BE2C (cell line): ENCODE measurements at places on chromosomes 7 and 10.

GRCh38 chr10:72831696-72832409 lies 61.7 kb upstream of the OIT3 start:
- no peak for DNase-seq

DNA sequence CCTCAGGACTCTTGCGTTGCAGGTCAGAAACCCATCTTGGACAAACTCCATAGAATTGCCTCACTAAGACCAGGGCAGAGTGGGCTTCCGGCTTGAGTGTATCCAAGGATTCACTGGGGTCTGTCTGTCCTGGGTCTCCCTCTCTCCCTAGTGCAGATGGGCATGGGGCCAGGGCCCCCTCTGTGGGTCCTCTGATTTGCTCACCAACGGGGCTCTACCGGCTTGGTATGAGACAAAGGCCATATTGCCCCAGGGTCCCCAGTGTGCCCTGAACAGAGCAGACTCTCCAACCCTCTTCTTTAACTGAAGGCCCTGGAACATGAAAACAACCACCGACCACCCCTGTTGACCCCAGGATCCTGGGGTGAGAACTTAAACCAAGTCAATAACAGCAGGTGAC lies 68.2 kb upstream of the CHST15 start:
- DNase-seq = no peak

- DNase-seq = no peak
Measured at GRCh38 chr10:29317423-29318021, 28.7 kb downstream of the LYZL1 start.

- DNase-seq = no peak
Measured at GRCh38 chr7:37054624-37055241, 330.4 kb upstream of the AOAH start.

DNA sequence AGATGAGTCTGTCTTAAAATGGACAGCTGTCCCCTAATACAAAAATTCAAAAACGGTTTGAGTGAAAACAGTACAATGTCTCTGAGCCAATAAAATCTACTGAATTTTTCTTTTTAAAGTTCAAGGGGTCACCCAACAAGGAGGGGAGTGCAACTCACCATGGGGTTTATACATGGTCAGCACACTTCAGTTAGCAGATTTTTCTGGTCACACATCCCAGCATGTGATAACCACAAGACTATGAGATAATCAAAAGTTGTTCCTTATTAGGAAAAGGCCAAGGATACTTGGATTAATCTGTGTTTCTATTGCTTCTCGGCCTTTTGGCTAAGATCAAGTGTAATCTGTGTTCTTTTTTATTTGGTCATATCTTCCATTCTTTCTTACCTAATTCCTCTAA lies 31.6 kb downstream of the ABCB5 start:
- DNase-seq = no peak

GRCh38 chr7:140358412-140359051 lies 39.8 kb downstream of the SLC37A3 start:
- no peak for DNase-seq

DNA sequence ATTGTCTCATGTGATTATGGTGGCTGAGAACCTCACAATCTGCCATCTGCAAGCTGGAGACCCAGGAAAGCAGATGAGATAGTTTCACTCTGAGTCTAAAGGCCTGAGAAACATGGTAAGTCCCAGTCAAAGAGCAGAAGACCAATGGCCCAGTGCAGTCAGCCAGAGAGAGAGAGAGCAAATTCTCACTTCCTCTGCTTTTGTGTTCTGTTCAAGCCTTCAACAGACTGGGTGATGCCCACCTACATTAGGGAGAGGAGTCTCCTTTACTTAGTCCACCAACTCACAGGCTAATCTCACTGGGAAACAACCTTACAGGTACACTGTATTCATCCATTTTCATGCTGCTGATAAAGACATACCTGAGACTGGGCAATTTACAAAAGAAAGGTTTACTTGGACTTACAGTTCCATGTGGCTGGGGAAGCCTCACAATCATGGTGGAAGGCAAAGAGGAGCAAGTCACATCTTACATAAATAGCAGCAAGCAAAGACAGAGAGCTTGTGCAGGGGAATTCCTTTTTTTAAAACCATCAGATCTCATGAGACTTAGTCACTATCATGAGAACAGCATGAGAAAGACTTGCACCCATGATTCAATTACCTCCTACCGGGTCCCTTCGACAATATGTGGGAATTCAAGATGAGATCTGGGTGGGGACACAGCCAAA lies 4.7 kb upstream of the FRMPD2 start:
- DNase-seq = no peak

GRCh38 chr10:100730725-100731406 lies 14.5 kb upstream of the PAX2 start:
- DNase-seq = no peak

DNA sequence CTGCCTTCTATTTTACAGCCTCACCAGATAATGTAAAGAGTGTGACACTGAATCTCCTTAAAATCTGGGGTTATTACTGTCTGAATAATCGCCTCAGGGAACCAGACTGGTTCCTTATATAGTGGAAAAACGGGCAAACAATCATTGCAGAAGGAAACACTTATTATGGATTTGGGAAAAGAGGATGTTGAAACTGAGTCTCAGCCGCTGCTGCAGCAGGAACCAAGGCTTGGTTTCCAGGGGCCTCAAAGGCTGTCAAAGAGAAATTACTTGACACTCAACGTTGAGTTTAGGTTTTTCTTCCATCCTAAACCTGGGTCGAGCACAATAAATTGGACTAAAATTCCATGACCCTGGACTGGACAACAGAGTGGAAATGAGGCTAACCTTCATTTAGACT lies 103.8 kb upstream of the AHR start:
- DNase-seq = no peak

- DNase-seq = no peak
Measured at GRCh38 chr7:5453566-5454075, 30.0 kb upstream of the TNRC18 start.

GRCh38 chr7:494906-495305 lies 24.7 kb downstream of the PDGFA start:
- no peak for DNase-seq

DNA sequence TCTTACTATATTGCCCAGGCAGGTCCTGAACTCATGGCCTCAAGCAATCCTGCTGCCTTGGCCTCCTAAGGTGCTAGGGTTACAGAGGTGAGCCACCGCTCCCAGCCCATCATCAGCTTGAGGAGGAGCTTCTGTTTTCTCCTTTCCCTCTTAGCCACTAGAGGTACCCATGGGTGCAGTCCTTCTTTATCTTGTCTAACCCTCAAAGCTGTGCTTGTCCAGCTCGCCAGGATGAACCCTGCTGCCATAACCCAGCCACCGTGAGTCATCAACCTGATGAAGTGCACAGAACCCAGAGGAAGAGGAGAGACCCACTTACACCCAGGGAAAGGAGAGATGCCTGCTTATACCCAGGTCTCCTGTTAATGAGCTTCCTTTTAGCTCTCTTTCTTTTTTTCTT lies 133.4 kb downstream of the CUL2 start:
- DNase-seq = no peak

DNA sequence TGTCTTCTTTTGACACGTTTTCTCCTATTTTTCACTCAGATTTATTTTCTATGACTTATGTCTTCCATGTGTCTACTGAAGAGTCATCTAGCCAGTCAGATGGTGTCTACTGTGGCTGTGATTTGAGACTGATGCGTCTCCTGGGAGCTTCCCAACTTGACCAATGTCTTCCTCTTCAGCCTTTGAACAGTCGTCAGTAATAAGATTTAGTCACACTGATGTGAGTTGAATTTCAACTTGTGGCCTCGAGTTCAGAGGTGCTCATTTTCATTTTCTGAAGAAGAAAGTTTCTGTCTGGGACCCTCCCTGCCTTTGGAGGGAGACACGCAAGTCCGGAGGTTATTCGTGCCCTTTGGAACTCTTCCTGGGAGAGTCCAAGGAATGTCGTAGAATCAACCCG lies 221.9 kb upstream of the INHBA start:
- no peak for DNase-seq

GRCh38 chr10:7359356-7359755 lies 51.5 kb downstream of the SFMBT2 start:
- DNase-seq = no peak

DNA sequence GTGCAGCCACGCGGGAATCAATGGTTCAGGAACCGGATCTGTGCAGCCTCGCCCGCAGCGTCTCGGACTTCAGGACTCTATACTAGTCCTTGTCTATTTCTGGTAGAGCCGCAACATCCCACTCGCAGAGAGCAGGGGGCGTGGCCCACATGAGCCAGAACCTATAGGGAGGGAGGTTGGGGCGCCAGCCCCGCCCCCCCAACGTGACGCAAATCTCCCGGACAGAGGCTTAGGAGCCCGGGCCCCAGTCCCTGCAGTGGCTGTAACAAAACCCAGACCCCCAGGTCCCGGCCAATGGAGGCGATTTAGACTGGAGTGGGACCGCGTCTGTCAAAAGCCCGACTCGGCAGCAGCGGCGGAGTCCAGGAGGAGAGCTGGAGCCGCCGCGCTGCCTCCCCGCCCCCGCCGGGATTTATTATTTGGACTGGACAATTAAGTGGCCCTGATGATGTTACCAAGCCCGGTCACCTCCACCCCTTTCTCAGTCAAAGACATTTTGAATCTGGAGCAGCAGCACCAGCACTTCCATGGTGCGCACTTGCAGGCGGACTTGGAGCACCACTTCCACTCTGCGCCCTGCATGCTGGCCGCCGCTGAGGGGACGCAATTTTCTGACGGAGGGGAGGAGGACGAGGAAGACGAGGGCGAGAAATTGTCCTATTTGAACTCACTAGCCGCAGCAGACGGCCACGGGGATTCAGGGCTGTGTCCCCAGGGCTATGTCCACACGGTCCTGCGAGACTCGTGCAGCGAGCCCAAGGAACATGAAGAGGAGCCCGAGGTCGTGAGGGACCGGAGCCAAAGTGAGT lies at the start of gene NKX2-3:
Gene NKX2-3, plus strand, starts transcription at position 256 of the 809 bp plus-strand sequence. Its CDS starts 190 bp downstream, at position 446.
- peak; percentile 87 for DNase-seq

GRCh38 chr10:133038036-133038823 lies 49.5 kb upstream of the ADGRA1 start:
- DNase-seq = no peak

GRCh38 chr7:43769281-43769680 lies 10.8 kb downstream of the BLVRA start:
- DNase-seq = no peak

GRCh38 chr7:104005197-104005596 lies 15.7 kb upstream of the RELN start:
- no peak for DNase-seq

DNA sequence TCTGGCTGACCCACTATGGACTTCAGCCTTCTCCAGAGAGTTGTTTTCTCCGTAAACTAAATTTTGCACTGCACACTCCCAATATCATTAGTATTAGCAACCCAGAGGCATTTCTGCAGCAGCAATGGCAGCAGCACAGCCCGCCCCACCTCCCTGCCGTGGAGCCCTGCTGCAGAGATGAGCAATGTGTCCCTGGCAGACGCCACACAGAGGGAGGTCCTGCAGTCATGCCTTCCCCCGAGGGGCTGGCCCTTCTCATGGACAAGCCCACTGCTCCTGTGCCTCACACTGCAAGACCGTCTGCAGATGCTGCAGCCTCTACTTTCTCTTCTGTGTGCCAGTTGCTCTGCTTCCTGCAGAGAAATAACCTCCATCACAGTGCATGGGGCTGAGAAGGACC lies 393.4 kb upstream of the MKI67 start:
- DNase-seq = peak; percentile 70

GRCh38 chr10:46314071-46314470 lies 27.3 kb downstream of the ANTXRL start:
- peak; percentile 54 for DNase-seq

DNA sequence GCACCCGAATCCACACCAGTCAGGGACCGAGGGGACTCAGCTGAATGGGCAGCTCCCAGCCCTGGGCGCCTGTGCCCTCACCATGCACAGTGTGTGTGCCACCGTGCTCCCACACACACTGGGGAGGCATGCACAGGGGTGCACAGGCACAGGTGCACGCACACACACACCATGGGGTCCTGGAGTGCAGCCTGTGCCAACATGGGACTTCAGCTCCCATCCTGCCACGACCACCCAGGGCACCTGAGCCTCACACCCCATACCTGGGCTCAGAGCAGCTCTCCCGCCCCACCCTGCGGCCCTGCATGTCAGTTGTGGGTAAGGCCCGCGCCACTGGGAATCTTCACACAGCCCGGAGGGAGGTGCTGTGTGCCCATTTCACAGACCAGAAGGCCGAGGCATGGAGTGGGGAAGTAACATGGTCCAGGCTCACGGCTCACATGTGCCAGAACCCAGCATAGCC lies 8.0 kb downstream of the ELFN1 start:
- DNase-seq = no peak

DNA sequence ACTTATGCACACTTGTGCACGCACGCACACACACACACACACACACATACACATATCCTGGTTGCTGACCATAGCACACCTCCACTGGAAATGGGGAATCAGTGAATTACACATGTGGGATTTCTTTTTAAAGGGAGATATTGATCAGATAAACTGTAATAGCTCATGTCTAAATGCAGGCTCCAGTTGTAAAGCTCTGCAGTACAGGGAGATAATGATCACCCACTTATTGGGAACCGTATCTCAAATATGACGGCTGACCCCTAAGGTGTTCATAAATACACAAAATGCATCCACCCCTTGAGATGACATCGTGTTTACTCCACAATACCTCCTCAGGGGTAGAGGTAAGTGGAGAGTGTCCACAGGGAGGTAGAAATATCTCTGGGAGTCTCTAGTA lies 79.2 kb downstream of the PLXNA4 start:
- no peak for DNase-seq

DNA sequence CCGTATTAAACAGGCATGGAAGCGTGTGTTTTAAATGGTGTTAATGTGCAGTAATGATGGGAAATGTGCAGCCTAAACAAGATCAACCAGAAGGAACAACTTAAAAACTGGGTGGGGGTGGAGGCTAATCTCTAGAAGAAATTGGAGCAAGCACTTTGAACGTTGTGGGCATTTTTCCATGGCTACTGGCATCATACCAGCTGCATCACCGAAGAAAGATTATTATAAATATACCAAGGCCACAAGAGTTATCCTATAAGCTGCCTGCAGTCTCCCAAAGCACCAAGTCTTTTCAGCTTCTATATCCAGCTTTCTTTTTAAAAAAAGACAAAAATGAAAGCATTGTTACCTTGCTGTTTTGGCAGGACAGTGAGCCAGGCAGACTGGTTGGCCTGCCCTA lies 79.9 kb downstream of the FGFR2 start:
- DNase-seq = no peak

GRCh38 chr7:43491984-43492383 lies 90.9 kb upstream of the STK17A start:
- no peak for DNase-seq

- no peak for DNase-seq
Measured at GRCh38 chr10:100899171-100899570, 13.6 kb upstream of the SLF2 start.

DNA sequence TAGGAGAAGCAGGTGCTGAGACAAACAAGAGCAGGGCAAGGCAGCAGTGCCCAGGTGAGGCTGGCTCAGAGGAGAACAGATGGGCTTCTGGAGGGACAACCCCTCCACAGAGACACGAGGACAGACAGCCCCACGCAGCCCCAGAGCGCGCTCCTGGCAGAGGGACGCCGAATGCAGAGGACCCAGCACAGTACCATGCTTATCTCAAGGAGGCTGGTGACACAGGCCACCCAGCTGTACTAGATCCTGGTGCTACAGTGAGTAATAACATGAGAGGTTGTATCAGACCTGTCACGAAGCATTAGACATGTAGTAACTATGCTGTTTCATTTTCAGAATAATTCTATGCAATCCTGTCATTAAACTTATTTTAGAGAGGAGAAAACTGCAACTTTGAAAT lies 60.4 kb upstream of the NCAPG2 start:
- no peak for DNase-seq

GRCh38 chr7:28700096-28700495 lies 258.0 kb downstream of the TRIL start:
- no peak for DNase-seq
